ENCODE measurements at places on chromosomes 16 and 17. TPM values are rescaled to one million over a fixed set of nuclear protein-coding genes. Genes with fewer than 3 reads are reported as not detected.
A peak's percentile ranks its signal among the peaks of the same experiment; 100 is the strongest.

DNA sequence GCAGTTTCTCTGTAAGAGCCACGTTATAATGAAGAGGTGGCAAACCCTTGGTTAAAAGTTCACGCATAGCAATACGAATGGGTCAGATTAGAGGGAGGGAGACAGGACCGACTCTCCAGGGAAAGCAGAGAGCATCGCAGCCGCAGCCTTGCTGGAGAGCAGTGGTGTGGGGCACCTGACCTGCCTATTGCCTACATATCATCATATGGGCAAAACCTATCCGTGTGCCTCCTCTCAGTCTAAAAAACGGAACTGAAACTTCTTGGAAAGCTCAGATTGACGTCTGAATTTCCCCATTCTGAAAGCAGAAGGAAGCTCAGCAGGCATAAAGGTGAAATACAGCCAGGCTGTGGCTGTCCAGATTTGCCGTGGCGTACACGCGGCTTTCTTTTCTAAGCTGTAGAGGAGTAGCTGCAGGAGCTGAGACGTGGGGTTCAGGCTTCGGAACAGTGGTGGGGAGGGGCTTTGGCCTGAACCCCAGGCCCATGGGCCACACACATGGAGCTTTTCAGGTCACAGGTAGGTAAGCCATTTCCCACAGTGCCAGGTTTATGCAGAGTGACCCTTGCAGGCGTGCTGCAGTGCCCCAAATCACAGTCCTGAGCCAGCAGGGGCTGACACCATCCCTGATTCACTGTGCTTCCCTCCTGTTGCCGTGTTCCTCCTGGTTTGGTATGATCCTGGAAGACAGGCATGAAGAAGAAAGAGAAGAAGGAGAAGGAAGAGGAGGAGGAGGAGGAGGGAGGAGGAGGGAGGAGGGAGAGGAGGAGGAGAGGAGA lies 41.6 kb upstream of the TNRC6C start:
- H3K27ac ChIP-seq: no peak overlapping the region
- no peak for DNase-seq
- H3K36me3 ChIP-seq: no peaks in the 10 kb centered on the region

- no peaks in the 10 kb centered on the region for H3K36me3 ChIP-seq
- H3K4me1 ChIP-seq: no peaks in the 10 kb centered on the region
- no peaks in the 10 kb centered on the region for H3K27me3 ChIP-seq
- DNase-seq: no peak
Observed at GRCh38 chr16:73610160-73610559, 562.2 kb upstream of the ZFHX3 start.

The KRTAP9-8 gene
- not detected for total RNA-seq

DNA sequence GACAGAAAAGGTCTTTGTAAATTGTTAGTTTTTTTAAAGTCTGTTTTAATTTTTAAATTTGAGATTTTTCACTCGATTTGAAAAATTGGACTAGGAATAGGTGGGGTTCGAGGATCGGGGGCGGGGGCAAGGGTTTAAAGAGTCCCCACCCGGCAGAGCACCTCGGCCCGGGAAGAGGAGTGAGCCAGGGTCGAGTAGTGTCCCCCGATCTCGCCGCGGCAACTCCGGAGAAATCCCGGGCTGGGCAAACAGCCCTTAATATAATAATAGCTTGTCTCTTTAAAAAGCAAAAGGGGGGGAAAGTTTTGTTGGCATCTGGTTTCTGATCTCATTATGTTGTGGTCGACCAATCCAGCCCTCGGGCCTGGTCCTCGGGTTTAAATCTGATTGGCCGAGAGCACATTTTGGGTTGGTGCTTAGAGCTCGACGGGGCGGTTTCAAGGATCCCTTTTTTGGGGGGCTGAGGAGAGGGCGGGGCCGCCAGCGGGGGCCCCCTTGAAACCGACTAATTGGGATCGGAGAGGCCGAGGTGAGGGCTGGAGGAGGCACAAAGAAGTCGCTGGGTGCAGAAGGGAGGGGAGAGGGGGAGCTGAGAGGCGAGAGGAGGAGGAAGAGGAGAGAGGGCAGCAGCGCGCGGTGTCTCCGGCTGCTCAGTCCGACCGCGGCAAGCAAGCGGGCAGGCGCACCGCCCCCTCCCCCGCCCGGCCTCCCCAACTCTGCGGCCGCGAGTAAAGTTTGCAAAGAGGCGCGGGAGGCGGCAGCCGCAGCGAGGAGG lies at the start of gene FZD2:
FZD2 (plus strand) TSS at position 653 of the 775 bp plus-strand sequence. CDS start 205 bp downstream, outside the sequence.
- H3K27me3 ChIP-seq: peaks cover 81% of the 10 kb centered on the region
- H3K4me3 ChIP-seq: peak within 1 kb of the TSS; percentile 75
- no peak within 1 kb of the TSS for H3K27ac ChIP-seq
- DNase-seq: peak; percentile 77

The ARSG gene
- 24.6 TPM for total RNA-seq

DNA sequence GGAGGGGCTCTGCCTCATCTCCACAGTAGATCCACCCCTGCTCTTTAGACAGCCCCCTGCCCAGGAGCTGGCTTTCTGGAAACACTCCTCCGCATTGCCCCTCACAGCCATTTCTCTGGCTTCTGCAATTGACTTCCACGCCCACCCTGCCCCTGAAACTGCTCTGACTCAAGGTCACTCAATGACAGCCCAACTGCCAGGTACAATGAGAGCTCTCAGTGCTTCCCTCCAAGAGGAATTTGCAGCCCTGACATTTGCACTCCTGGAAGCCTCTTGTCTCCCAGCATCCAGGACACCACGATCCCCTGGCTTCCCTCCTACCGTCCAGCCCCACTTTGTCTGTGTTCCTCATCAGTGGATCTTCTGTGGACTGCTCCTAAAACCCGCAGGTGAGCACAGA lies 421.5 kb downstream of the SOX9 start:
- no peak overlapping the region for H3K27ac ChIP-seq
- H3K27me3 ChIP-seq: peaks cover 16% of the 10 kb centered on the region
- H3K4me1 ChIP-seq: peaks cover 2% of the 10 kb centered on the region
- H3K36me3 ChIP-seq: no peaks in the 10 kb centered on the region
- no peak overlapping the region for H3K4me3 ChIP-seq

The TSPAN10 gene
- 0.23 TPM for total RNA-seq

- no peaks in the 10 kb centered on the region for H3K27me3 ChIP-seq
- H3K4me1 ChIP-seq: no peaks in the 10 kb centered on the region
- no peak overlapping the region for H3K27ac ChIP-seq
- no peak overlapping the region for H3K4me3 ChIP-seq
- H3K36me3 ChIP-seq: no peaks in the 10 kb centered on the region
Observed at GRCh38 chr17:28957277-28957991, 6.1 kb upstream of the PHF12 start.

DNA sequence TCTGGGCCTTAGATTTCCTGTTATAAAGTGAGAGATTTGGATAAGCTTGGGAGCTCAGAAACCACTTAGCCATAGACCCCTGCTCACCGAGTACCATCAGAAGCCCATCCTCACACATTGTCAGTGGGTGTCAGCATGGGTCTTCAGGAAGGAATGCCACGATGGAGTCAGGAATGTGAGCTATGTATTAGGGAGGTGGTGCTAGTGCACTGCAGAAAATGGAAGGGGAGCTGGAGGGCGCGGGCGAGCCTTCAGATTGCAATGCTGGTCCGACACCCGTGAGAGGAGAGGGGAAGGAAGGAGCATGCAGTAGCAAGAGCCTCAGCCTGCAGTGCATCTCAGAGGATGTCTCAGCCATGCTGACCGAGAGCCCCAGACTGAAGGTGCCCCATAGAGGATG lies 294.5 kb downstream of the FOXL1 start:
- H3K4me3 ChIP-seq: no peak overlapping the region
- no peak overlapping the region for H3K27ac ChIP-seq
- no peaks in the 10 kb centered on the region for H3K4me1 ChIP-seq
- H3K27me3 ChIP-seq: peaks cover 11% of the 10 kb centered on the region
- no peak for DNase-seq

The WDR45B gene
- 37.0 TPM for total RNA-seq

DNA sequence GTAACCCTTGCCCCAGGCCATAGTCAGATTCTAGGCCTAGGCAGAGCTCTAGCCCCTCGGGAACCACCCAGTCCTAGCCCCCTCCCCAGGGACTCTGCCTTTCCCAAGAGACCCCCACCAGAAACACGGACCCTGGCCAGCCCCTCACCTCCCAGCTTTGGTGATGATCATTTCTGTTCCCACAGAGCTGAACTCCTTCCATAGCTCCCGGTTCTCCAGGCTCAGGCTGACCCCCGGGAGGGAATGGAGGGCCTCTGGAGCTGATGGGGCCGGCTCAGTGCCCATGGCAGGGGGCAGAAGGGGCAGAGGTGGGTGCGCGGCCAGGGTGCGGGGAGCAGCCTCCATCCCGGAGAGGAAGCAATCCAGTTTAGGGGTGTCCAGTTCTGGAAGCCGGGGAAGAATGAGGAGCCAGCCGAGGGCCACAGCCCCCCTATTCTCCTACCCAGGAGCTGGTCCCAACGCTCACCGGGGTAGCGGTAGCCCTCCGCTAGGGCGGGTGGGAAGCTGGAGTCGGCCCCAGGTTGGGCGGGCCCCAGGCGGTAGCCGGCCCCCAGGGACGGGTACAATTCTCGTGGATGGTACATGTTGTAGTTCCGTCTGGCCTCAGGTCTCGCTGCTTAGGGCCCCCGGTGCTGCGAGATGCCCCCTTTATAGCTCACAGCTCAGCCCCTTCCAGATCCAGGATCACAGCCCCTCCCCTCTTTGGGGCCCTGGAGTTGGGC lies 953 bp downstream of the TBX6 start:
- H3K27me3 ChIP-seq: no peaks in the 10 kb centered on the region
- H3K36me3 ChIP-seq: peaks cover 15% of the 10 kb centered on the region
- no peak for DNase-seq
- H3K4me3 ChIP-seq: peak overlapping the region; percentile 33
- H3K27ac ChIP-seq: peak overlapping the region; percentile 66
- peaks cover 48% of the 10 kb centered on the region for H3K4me1 ChIP-seq

DNA sequence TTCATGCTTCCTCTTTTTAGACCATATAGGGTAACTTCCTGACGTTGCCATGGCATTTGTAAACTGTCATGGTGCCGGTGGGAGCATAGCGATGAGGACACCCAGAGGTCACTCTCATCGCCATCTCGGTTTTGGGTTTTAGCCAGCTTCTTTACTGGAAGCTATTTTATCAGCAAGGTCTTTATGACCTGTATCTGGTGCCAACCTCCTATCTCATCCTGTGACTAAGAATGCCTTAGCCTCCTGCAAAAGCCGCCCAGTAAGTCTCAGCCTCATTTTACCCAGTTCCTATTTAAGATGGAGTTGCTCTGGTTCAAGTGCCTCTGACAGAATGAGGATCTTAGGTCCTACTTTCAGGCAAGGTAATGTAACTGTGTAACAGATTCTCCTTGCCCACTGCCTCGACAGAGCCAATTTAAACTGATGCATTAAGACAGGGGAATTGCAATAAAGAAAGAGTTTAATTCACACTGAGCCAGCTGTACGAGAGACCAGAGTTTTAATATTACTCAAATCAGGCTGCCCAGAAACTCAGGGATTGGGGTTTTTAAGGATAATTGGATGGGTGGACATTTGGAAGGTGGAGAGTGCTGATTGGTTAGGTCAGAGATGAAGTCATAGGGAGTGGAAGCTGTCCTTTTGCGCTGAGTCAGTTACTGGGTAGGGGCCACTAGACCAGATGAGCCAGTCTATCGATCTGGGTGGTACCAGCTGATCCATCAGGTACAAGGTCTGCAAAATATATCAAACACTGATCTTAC lies 59.9 kb upstream of the ATF7IP2 start:
- H3K4me1 ChIP-seq: peaks cover 16% of the 10 kb centered on the region
- H3K36me3 ChIP-seq: peaks cover 2% of the 10 kb centered on the region
- no peak overlapping the region for H3K27ac ChIP-seq
- no peaks in the 10 kb centered on the region for H3K27me3 ChIP-seq
- DNase-seq: no peak
- no peak overlapping the region for H3K4me3 ChIP-seq

The SBK1 gene
- total RNA-seq: 3.2 TPM

DNA sequence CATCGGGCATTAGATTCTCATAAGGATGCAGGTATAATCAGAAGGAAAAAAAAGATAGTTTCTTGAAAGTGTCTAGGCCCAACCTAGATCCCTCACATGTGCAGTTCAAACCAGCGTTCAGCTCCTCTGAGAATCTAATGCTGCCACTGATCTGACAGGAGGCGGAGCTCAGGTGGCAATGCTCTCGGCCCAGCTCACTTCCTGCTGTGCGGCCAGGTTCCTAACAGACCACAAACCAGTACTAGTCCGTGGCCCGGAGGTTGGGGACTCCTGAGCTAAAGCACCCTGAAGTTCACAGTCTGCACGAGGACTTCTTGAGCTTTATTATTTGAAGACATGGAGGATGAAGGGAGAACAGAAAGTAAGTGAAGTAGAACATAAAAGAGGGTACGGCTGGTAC lies 16.8 kb downstream of the SMCR8 start:
- peak; percentile 84 for DNase-seq
- peaks cover 30% of the 10 kb centered on the region for H3K4me1 ChIP-seq
- peak overlapping the region; percentile 87 for H3K27ac ChIP-seq
- peak overlapping the region; percentile 47 for H3K4me3 ChIP-seq
- H3K27me3 ChIP-seq: no peaks in the 10 kb centered on the region
- peaks cover 35% of the 10 kb centered on the region for H3K36me3 ChIP-seq

DNA sequence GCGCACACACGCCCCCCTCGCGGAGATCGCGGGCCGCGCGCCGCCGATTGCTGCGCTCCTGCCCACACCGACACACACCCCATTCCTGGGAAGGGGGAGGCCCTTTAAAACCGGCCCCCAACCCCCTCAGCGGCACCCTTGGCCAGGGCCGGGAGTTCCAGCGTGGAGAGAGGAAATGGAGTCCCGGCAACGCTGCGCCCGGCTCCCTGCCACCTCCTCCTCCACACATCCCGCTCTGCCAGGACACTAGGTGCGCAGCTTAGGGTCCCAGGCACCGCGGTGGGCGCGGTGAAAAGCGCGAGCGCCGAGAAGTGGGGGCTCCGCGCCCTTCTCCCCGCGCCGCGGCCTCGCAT lies 397 bp downstream of the CDC42EP4 start:
- peaks cover 21% of the 10 kb centered on the region for H3K27me3 ChIP-seq
- peak overlapping the region; percentile 80 for H3K4me3 ChIP-seq
- no peaks in the 10 kb centered on the region for H3K36me3 ChIP-seq

- no peak overlapping the region for H3K27ac ChIP-seq
- H3K36me3 ChIP-seq: no peaks in the 10 kb centered on the region
- DNase-seq: no peak
- peaks cover 5% of the 10 kb centered on the region for H3K27me3 ChIP-seq
Observed at GRCh38 chr17:14755002-14755401, 454.1 kb downstream of the HS3ST3B1 start.

DNA sequence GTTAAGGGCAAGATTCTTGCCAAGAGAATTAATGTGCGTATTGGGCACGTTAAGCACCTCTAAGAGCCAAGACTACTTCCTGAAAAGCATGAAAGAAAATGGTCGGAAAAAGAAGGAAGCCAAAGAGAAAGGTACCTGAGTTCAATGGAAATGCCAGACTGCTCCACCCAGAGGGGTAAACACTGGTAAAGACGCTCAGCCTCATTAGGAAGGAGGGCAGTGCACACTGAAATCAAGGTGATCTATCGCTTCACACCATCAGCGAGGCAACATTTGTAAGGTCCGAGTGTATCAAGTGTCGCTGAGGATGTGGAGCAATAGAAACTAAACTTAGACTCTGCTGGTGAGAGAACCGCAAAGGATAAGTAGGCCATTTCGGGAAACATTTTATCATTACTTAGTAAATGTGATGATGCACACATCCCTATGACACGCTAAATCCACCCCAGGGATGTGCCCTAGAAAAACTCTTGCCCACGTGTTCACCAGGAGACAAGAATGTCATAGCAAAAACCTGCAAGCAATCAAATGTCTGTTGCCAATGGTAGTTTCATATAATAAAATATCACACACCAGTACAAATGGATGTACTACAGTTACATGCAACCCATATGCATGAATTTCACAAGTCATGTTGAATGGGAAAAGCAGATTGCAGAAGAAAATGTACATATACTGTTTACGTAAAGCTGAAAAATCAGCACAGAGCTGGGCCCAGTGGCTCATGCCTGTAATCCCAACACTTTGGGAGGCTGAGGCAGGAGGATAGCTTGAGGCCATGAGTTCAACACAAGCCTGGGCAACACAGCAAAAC lies 23.6 kb downstream of the CNTROB start:
- peaks cover 14% of the 10 kb centered on the region for H3K27me3 ChIP-seq
- no peak overlapping the region for H3K4me3 ChIP-seq
- DNase-seq: no peak
- peaks cover 34% of the 10 kb centered on the region for H3K4me1 ChIP-seq

Measured in activated CD8-positive, alpha-beta memory T cell treated with anti-CD3 and anti-CD28 coated beads, Interleukin-2, amount 10 ng/mL, durations not matched to agents 7 days and 5 days (primary cell).